ENCODE measurements at places on chromosomes 11 and 22. TPM values are rescaled to one million over a fixed set of nuclear protein-coding genes. Genes with fewer than 3 reads are reported as not detected.
A peak's percentile ranks its signal among the peaks of the same experiment; 100 is the strongest.

The LRRC10B gene
- polyA plus RNA-seq: not detected

The SMC1B gene
- not detected for polyA plus RNA-seq

The SAA4 gene
- not detected for polyA plus RNA-seq

The PANX3 gene
- not detected for polyA plus RNA-seq

The CLMP gene
- polyA plus RNA-seq: 0.08 TPM

The LIF gene
- not detected for polyA plus RNA-seq

The GGTLC2 gene
- polyA plus RNA-seq: not detected

The DAGLA gene
- polyA plus RNA-seq: not detected

The OR2D2 gene
- polyA plus RNA-seq: not detected

The ADSL gene
- polyA plus RNA-seq: 97.0 TPM

The DEPDC5 gene
- 10.6 TPM for polyA plus RNA-seq

The SEPTIN3 gene
- not detected for polyA plus RNA-seq

The INS gene
- not detected for polyA plus RNA-seq

The OR51A4 gene
- polyA plus RNA-seq: not detected

The OR6T1 gene
- polyA plus RNA-seq: not detected

The SHANK2 gene
- polyA plus RNA-seq: not detected

The ARRB1 gene
- polyA plus RNA-seq: 7.6 TPM

- no peak for DNase-seq
These were observed 7.6 kb downstream of the APOBEC3A start for GRCh38 chr22:38964989-38965388.

DNA sequence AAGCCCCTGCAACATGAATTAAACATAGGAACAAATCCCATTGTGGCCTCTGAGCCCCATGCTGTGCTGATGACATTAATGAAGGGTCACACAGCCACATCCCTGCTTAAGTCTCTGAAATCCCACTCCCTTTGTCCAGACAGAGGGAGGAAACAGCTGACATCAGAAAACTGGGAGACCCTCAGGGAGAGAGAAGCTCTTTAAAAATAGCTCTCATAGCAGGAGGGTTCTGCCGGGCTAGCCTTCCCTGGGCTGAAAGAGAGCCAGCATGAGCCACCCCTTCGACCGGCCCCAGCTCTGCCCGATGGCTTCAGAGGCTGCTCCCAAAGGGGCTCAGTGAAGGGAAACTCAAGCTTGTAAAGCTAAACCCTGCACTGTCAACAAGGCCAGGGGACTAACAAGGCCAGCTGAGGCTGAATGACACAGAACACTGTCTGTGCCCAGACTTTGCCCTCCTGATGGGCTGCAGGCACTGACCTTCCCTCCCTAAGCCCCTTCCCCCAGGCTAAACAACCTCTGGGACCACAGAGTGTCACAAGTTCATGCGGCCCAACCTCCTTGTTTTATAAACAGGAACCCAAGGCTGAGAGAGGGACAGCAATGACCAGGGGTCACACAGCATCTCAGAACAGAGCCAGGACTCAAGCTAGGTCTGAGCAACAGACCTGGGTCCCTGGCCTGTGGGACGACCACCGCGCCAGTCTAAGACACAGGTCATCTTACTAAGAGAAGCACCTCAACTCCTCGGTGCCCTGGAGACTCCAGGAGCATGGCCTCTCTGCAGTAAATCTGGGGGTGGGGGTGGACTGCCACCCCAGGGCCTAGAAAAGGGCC lies 163.8 kb downstream of the CHST1 start:
- DNase-seq: no peak

DNA sequence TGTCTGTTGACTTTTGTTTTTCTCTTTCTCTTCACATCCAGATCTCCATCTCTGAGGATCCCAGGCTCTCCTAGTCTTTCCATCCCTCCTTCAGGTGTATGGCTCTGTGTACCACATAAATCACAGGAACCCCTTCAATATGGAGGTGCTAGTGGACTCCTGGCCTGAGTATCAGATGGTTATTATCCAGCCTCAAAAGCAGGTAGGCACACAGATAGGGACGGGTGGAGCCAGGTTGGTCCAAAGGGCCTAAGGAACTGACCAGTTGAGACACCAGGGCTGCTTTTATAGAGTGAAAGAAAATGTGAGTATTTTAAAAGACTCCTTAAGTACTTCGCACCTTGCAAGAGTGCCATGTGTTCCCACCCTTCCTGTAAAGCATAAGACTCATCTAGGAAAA lies 39.9 kb downstream of the GLYATL1 start:
- DNase-seq: no peak

GRCh38 chr11:73989156-73989555 lies 6.5 kb upstream of the UCP2 start:
- DNase-seq: no peak

DNA sequence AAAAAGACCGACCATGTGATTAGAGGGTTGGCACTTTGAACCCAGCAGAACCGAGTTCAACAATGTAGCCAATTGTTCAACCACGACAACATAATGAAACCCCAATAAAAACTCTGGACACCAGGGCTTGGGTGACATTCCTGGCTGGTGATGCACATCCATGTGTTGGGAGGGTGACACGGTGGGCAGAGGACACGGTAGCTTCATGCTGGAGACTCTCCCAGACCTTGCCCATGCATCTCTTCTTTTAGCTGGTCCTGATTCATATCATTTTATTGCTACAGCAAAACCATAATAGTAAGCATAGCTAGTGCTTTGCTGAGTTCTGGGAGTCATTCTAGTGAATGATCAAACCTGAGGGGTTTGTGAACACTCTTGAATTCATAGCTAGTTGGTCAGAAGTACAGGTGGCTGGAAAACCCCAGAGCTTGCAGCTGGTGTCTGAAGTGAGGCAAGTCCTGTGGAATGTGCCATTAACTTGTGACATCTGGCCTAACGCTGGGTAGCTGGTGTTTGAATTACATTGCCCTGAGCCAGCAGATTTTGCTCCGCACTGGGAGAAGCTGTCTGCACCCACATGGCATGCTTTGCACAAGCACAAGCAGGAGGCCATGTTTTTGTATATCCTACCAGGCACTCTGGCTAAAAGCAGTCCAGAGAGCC lies 14.0 kb downstream of the RPUSD4 start:
- DNase-seq: no peak

DNA sequence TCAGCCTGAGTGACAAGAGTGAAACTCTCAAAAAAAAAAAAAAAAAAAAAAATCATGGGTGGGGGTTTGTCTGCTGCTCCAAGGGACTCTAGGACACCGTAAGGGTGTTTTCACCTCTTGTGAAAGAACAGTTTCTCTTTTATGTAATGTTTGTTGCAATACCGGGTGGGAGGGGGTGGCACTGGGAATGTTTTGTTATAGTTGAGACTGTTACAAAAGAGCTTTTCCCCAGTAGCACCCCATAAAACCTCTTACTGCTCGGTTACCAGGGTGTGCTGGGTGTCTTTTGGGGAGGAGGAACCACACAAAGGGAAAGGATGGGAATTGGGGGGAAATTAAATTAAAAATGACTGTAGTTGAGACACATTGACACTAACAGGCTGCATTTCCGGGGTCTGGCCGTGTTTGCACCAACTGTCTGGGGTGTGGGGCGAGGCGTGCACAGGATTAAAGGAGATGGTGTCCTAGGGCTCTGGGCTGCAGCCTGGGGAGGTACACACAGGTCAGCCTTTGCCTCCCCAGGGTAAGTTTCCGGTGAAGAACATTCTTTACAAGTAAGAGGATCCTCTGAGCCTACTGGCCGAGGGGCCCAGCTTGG lies 1.6 kb downstream of the NFAM1 start:
- no peak for DNase-seq

DNA sequence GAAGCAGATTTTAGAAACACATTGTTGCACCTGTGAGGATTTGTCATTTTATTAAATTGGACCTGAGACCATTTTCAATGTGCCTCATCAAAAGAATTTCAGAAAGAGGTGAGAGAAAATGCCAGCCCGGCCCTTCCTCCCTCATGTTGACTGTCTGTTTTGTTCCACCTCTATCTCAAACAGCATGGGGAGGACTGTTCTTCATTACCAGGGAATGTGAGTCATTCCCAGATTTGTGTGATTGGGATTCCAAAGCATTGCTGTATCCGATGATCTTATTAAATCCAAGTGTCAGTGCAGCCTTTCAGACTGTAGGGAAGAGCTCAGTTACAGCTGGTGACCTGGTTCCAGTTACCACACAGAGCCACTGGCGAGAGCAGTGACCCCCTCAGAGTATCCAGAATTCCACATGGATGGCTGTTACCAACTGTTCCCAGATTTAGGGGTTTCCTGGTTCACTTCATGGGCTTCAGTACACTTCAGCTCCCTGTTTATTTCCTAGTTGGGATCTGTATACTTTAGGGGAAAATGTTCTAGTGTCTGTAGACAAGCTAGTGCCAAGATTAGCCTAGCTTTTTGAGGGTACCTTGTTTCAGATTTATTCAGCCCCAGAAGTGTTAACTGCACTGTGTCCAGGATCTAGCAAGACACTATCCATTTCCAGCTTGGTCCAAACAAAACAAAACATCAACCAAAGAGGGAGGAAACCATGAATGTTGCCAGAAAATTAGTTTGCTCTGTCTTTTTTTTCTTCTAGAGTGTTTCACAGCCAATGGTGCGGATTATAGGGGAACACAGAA lies 20.9 kb downstream of the KREMEN1 start:
- no peak for DNase-seq

GRCh38 chr22:43269246-43269645 lies 73.9 kb downstream of the SCUBE1 start:
- no peak for DNase-seq

DNA sequence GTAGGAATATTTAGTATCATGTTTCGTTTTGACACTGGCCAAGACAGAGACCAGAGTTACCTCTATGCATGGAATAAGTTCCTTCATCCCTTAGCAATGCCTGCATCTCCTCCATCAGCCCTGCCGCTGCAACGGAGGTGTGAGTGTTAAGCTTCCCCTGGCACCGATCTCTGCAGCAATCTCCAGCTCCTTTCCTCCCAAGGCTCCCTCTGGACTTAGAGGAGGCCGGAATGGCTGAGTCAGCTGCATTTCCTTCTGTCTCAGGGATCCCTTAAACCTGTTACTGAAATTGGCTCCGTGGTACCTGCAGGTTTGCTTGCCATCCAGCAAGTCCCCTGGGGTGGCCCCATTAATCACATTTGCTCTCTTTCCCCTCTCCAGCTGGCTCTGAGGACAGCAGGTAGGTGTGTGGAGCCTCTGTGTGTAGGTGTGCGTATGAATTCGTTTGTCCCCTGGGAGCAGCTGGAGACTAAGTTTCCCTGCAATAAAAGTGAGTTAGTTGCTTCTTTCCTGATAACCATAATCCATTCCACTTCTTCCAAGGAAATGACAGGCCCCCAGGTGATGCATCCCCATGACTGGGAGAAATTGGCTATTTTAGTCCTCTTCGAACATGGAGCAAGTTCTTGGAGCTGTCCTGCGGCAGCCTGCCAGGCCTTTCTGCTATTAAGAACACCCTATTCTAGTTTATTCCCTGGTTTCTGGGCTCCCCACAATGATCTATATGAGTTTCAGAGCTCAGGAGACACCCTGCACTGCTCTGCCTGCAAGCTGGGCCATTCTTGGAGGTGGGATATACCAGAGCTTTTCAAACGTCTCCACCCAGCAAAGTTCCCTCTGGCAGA lies 457.2 kb upstream of the CADM1 start:
- DNase-seq: no peak

DNA sequence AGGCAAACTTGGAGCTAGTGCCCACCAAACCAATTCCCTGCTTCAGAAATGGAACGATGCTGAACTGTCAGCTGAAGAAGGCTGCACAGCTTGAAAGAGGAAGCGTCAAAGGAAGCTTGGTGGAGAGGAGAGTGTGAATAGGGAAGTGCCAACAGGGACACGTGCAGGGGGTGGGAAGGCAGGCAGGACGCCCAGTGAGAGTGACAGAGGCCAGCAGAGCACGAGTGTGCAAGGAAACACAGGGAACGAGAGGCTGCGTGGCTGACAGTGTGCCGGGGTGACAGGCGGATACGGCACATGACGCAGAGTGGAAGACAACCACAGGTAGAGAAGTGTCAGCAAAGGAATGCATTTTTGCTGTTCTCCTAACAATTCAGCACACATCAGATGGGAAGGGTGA lies 196.4 kb downstream of the LARGE1 start:
- DNase-seq: no peak

GRCh38 chr11:128765571-128766549 lies 72.0 kb downstream of the FLI1 start:
- DNase-seq: no peak

- no peak for DNase-seq
These were observed 2.4 kb upstream of the RANGAP1 start for GRCh38 chr22:41288245-41288946.

GRCh38 chr11:10096987-10097386 lies 197.0 kb downstream of the SBF2 start:
- DNase-seq: no peak

- no peak for DNase-seq
These were observed 1314.0 kb downstream of the JRKL start for GRCh38 chr11:97703851-97704250.

DNA sequence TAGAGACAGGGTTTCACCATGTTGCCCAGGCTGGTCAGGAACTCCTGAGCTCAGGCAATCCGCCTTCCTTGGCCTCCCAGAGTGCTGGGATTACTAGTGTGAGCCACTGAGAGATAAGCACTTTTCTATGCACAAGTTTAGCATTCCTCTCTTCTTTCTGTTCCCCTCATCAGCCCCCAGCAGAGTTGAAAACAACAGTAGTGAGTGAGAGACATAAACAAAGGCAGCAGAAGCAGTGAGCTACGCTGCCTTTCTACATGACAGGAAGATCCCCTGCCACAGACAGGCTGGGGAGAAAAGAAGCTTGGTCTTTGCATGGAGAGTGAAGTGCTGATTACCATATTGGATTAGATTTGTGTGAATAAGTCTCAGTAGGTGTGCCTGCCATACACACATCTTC lies 392.0 kb upstream of the KIRREL3 start:
- DNase-seq: no peak

GRCh38 chr11:16160146-16160545 lies 196.2 kb downstream of the SOX6 start:
- no peak for DNase-seq

DNA sequence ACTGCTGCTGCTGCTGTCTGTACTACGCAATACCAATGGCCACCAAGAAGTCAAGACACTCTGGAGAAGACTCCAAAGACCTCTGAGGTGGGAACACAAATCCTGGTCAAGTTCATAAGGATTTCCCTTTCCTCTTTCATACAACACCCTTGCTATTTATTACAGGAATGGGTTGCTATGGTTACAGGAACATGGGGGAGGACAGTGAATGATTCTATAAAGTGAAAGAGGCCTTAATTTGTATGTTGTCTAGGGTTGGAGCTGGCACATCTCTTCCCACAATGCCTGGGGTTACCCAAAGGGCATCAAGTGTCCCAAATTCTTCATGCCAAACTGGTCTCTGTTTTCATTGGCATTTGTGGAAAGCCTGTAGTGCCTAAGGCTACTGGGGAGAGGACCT lies 11.4 kb upstream of the SEC14L3 start:
- DNase-seq: no peak

- peak; percentile 96 for DNase-seq
These were observed at the start of gene LMF2 for GRCh38 chr22:50507421-50507990. Gene LMF2, minus strand, starts transcription at chr22:50507702. Its CDS starts 27 bp downstream, at chr22:50507675.

- DNase-seq: no peak
These were observed 504.3 kb downstream of the FAM181B start for GRCh38 chr11:82229341-82229740.

GRCh38 chr11:123659311-123659710 lies 4.9 kb upstream of the SCN3B start:
- no peak for DNase-seq
